ENCODE measurements at places on chromosomes 13 and 19.

DNA sequence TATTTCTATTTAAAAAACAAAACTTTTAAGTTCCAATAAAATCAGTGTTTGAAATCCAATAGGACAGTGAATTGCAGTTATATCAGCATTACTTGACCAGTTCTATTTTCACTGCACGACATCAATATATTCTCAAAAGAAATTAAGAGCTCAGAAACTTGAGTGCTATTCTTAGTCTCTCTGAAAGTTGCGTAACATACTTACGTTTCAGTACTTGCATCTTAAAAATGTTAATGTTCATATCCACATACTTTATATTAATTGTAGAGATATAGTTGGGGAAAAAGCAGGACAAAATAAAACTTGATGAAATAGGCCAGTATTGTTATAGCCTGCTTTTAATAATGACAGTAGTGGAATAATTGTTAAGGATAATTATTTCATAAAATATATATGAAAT is 720.5 kb upstream of the PCDH9 start:
- DNase-seq, result no peak

DNA sequence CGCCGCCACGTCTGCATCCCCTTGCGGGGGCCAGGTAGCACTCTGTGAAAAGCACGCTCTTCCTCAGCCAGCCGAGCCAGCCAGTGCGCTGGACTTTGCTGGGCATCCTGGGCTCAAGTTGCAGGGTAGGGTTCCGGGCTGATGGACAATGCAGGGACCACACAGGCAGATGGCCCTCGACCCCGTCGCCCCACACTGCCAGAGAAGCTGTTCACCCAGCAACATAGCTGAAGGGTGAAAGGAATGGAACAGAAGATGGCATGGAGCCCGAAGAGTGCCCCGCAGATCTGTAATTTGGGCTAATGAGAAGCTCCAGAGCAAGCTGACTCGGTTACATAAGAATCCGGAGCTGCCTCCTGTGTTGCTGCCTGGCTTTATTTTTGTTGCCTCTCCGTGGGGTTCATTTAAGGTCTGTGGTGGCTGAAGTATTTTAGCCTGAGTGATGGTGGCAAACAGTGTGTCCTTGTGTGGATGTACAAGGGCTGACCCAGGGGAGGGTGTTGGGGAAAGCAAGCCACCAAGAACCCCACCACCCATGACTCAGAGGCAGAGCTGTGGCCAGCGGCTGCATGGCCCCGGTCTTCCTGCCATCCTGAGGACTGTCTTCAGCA is 105.8 kb downstream of the SOX1 start:
- no peak for DNase-seq

GRCh38 chr19:48999481-49000325 is 6.0 kb downstream of the RUVBL2 start:
- DNase-seq, result peak; percentile 70

GRCh38 chr13:75847588-75847987 is 211.5 kb downstream of the LMO7 start:
- no peak for DNase-seq

GRCh38 chr13:87398047-87398446 is 273.1 kb upstream of the SLITRK5 start:
- DNase-seq, result no peak

DNA sequence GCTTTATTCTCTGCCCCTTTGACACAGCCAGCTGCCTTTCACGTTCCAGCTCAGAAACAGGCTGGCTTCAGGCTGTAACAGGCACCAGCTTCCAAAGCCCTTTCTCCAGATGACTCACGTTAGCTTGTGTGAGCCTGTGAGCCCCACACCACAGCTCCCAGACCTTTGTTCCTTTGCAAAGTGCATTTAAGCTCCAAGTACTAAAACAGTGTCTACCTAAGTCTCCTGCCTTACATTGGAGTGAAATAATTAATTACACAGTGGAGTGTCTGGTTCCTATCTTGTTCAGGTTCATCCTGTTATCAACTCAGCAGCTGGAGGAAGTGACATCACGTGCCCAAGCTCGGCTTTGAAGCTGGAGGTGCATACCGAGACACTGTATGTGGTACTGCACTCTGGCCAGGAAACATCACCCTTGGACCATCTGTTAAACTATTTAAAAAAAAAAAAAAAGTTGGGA is 475.8 kb downstream of the FOXO1 start:
- peak; percentile 64 for DNase-seq

- DNase-seq, result no peak
Observed at GRCh38 chr13:37960427-37960826, 90.9 kb upstream of the TRPC4 start.

DNA sequence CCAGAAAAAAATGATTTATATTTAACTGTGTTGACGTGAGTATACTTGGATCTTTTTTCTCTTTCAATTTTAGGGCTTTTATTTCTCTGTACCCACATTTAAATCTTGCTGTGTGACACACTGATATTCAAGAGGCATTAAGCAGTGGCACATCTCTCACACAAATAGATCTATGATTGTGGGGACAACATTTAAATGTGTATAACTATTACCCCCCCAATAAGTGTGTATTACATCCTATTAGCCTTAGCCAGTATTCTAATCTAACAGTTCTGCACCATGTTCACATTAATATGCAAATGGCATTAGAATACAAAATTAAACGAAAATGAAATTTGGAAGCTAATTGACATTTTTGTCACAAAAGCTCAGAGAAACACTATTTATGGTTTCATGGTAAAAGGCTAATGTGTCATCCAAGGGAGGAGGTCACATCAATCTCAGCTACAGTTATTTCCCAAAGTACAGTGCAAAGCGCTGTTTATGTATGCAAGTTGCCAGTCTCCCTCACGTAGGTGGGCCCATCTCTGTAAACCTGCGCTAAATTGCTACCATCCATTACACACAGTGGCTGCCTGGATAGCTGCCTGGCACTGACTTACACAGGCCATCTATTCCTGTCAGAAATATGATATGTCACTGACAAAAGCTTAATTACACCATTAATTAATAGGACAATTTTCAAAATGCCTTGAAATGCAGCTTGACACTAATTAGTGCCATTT is 984.7 kb upstream of the PCDH9 start:
- DNase-seq, result no peak

DNA sequence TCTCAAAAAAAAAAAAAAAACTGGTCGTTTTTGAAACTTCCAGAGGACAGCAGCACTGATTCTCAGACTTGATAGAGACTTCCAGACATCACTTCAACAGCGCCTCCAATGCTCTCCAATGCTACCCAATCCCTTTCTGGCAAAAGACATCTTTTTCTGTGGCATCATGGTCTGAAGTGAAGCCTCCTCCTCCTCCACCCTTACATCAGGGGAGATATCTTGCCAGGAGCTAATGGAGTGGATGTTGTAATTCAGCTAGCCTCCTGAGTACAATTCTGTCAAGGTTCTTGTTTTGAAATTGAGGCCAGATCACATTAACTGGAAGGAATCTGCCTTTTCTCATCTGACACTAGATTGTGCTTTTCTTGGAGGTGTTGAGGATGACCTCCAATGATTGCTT is 24.2 kb downstream of the FXYD5 start:
- no peak for DNase-seq

- DNase-seq, result no peak
Observed at GRCh38 chr13:94765814-94766213, 53.5 kb upstream of the SOX21 start.

DNA sequence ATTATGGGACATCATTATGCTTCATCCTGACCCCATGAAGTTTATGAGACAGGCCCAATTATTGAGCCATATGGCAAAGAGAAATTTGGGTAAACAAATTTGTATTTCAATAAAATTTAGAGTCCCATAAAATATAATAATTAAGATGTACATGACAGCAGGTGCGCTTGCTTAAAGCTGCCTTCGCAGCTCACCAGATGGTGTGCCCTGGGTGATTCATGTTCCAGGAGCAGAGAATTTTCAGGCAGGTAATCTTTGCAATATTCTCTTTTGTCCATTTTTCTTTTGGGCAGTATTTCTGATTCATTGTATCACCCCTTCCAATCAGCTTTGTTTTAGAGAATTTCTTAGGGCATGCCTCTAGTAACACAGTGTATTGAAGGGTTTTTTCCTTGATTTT is 39.5 kb upstream of the WASF3 start:
- no peak for DNase-seq

GRCh38 chr13:95642028-95642621 is 2.4 kb downstream of the DZIP1 start:
- peak; percentile 45 for DNase-seq

GRCh38 chr19:3768015-3768747 is 3.8 kb downstream of the RAX2 start:
- no peak for DNase-seq

DNA sequence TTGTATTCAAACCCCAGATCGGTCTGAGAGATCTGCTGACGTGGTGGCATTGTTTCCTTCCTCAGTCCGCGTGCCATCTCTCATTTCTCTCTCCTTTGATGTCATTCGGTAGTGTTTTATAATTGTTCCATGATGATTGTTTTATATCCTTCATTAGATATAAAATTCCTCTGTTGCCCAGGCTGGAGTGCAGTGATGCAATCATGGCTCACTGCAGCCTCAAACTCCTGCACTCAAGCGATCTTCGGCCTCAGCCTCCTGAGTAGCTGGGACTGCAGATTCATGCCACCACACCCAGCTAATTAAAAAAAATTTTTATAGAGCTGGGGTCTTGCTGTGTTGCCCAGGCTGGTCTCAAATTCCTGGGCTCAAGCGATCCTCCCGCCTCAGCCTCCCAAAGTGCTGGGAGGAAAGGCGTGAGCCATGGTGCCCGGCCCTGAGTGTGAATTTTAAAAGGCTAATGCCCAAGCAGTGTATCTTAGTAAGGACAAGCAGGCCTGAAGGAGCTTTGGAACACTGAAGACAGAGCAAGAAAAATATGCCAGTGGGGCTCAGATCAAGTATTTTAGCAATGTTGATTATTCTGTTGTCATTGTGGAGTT is 5.3 kb downstream of the ZNF57 start:
- DNase-seq, result no peak

DNA sequence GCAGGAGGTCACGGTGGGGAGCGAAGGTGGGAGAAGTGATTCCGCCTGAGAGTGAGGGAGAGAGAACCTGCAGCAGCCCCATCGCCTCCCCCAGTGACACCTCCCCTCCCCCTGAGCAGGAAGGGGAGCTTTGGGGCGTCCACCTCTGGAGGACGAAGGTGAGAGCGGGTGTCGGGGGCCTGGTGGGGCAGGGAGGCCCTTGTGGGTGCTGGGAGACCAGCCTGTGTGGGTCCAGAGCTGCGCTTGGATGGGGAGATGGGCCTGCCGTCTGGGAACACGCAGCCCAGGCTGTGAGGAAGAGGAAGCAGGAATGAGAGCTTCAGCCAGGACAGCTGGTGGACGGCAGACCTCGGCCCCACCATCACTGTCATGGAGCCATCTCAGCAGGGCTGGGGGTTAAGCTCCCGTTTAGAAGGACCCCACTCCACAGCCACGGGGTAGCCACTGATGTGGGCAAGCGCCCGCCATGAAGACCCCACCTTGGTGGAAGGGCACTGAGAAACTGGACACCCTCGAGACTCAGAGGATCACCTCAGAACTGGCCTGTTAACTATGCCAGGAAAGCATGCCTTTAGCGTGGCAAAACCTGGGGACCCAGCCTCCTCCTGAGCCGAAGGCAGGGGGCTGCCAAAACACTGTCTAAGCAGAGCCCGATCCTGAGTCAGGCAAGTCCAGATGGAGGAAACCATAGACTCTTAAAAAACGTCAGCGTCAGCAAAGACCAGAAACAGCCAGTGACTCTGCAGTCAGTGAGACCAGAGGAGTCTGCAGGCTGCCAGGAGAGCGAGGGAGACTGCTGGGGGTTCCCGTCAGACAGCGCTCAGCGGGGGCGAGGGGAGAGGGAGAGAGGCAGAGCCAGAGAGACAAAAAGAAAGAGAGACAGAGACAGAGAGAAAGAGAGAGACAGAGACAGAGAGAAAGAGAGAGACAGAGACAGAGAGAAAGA is 6.4 kb upstream of the PROZ start:
- peak; percentile 47 for DNase-seq

GRCh38 chr13:53601113-53601512 is 572.5 kb downstream of the OLFM4 start:
- no peak for DNase-seq

DNA sequence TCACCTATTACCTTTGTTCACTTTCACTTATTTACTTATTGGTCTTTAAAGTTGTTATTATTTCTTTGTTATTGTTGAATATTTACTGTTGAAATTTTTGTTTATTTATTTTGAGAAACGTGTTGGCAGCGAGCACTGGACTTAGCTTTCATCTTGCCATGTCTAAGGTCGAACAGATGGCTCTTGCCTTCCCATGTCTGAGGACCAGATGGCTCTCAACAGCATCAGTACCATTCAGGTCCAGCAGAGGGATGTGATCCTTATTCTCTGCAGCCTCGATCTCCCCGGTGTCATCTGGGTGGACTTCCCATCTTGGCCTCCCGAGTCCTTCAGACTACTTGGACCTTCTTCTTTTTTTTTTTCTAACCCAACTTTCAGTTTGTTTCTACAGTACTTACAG is 1437.6 kb downstream of the UQCRFS1 start:
- no peak for DNase-seq

- peak; percentile 95 for DNase-seq
Observed at GRCh38 chr19:1260749-1261537, 8.2 kb upstream of the CIRBP start.
